Epithelial cell of proximal tubule (primary cell): ENCODE measurements at places on chromosomes 12 and 14. TPM values are rescaled to one million over a fixed set of nuclear protein-coding genes. Genes with fewer than 3 reads are reported as not detected.

GRCh38 chr14:75242546-75243273, 35.9 kb upstream of the FOS start:
- DNase-seq: no peak

GRCh38 chr14:82861313-82861712, 1327.7 kb upstream of the SEL1L start:
- DNase-seq: no peak

DNA sequence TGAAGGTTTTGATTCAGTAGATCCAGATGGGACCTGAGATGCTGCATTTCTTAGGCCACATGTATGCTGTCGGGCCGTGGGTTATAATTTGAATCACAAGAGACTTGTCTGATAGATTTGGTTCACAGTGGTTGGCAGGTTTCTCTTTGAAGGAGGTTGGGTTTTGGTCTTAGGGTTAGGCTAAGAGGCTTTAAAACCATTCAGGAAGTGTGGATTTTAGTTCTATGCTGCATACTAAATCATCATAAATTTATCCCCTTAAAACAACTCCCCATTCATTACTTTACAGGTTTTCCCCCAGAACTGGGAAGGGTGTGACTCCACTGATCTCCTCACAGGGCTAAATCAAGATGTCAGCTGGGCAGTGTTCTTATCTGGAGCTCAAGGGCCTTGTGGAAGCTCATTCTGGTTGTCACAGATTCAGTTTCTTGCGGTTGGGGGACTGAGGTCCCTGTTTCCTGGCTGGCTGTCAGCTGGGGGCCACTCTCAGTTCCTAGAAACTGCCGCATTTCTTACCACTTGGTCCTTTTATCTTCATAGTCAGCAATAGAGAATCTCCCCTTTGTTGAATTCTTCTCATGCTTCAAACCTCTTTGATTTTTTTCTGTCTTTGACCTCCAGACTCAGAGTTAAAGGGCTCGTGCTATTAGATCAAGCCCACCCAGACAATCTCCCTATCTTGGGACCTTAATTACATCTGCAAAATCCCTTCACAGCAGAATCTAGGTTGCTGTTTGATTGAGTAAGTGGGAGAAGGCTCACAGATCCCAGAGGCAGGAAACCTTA, 20.6 kb upstream of the PCNX1 start:
- no peak for DNase-seq

DNA sequence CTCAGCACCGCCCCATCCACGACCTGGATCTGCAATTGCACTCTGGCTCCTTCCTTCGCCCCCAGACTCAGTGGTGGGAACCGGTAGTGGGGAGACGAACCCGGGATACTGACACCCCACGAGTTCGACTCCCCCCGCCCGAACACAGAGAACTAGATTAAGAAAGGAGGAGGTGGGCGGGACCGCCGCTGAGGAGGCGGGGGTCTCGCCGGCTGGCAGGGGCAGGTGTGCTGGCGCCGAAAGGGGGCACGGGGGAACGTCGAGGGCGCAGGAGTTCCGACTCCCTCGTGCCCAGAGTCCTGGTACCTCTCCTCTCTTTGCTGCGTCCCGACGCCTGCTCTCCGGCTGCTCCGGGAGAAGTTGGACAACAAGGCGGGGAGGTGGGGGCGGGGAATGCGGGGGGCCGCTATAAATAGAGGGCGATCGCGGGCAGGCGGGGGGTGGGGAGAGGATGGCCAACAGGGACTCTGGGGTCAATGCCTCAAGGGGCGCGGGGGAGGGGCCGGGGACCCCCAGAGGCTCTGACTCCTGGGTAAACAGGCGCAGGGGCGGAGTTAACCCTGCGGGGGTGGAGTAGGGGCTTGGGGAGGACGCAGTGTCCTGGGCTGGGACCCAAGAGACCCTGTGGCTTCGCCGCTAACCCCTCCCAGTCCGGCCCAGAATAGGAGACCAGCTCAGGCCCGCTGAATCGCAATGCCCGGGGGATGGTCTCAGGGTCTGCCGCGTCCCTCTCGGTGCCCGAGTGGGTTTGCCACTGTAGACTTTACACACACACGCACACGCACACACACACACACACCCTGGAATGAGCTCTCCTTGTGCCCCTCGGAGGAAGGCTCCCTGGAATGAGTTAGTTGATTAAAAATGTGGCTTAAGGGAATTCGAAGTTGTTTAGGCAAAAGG, 761 bp upstream of the NDRG2 start:
- DNase-seq: no peak

DNA sequence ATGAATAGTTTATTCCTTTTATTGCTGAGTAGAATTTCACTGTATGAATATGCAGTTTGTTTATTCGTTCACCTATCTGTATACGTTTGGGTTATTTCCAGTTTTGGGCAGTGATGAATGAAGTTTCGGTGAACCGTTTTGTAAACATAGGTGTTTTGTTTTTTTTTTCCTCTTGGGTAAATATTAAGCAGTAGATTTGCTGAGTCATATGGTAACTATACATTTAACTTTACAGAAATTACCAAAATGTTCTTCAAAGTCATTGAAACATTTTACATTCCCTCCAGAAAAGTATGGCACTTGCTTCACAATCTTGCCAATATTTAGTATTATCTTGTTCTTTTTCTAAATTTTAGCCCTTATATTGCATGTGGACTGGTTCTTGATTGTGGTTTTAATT, 3.8 kb upstream of the ABCC9 start:
- no peak for DNase-seq

DNA sequence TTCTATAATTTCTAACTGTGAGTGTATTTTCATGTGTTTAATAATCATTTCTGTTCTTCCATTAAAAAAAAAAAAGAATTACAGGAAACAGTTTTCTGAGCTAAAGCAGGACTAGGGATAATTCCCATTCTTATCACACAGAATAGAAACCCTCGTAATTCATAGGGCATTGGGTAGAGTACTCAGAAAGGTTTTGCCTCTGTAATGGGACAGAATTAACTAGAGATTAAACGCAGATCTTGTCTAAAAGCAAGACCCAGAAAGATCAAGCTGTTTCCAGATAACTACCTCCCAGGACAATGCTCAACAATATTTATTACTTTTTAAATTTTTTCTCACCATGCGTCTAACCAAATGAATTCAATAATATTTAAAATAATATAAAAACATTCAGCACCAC, 10.2 kb downstream of the GSKIP start:
- DNase-seq: no peak

- DNase-seq: no peak
These were observed 148.9 kb downstream of the CHST11 start for GRCh38 chr12:104605685-104606084.

DNA sequence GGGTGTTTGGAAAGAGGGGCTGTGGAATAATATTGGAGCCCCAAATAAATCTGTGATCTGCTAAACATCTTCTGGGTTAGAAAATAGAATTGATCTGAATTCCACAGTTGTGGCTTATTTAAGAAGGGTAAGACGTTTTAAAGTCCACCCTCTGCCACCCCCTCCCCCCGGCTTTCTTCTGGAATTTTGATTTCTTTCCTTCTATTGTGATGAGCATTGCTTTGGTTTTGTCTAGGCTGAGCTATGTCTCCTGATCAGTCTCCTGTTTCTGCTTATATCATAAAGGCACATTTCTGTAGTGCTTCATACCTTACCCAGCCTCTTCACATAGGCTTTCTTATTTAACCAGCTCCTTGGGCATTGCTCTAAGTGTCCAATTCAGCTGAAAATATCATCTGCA, 77.3 kb upstream of the SLC38A2 start:
- DNase-seq: no peak

- no peak for DNase-seq
These were observed 17.0 kb upstream of the IRF2BPL start for GRCh38 chr14:77045238-77046162.

GRCh38 chr12:45377815-45378214, 161.9 kb downstream of the ANO6 start:
- no peak for DNase-seq

Gene EMP1
- total RNA-seq: 117 and 166 TPM in 2 replicates

Gene KRT2
- not detected in 2 replicates for total RNA-seq

Gene NOP9
- 17.1 and 32.6 TPM in 2 replicates for total RNA-seq

Gene IFNG-AS1
- total RNA-seq: not detected in 2 replicates
